ENCODE measurements at places on chromosomes 12 and 14.

- DNase-seq = no peak
Observed at GRCh38 chr12:953776-954175, 4.3 kb upstream of the RAD52 start.

- DNase-seq = no peak
Observed at GRCh38 chr14:35405304-35405996, 901 bp upstream of the NFKBIA start.

GRCh38 chr14:58987591-58987990 lies 200.9 kb upstream of the DAAM1 start:
- no peak for DNase-seq

GRCh38 chr12:3655328-3655900 lies 97.5 kb downstream of the CRACR2A start:
- no peak for DNase-seq

DNA sequence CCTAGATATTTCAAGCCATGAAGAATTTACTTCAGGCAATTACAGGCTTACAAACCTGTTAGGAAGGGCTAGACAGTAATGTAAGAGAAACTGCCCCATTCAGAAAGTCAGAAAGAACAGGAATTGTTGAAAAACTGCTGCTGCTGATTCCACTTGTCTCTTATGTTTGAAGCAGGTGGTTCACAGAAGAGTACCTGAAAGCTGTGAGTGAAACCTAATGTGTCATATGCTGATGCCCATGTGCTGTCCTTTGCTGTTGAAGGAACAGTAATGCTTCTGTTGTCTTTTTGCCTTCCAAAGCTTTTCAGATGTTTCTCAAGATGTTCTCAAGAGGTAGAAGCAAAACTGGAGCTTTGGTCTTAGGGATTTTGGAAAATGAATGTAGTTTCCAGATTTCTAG lies 39.0 kb downstream of the MNAT1 start:
- DNase-seq = no peak

- DNase-seq = no peak
Observed at GRCh38 chr14:35963209-35963608, 137.1 kb downstream of the BRMS1L start.

DNA sequence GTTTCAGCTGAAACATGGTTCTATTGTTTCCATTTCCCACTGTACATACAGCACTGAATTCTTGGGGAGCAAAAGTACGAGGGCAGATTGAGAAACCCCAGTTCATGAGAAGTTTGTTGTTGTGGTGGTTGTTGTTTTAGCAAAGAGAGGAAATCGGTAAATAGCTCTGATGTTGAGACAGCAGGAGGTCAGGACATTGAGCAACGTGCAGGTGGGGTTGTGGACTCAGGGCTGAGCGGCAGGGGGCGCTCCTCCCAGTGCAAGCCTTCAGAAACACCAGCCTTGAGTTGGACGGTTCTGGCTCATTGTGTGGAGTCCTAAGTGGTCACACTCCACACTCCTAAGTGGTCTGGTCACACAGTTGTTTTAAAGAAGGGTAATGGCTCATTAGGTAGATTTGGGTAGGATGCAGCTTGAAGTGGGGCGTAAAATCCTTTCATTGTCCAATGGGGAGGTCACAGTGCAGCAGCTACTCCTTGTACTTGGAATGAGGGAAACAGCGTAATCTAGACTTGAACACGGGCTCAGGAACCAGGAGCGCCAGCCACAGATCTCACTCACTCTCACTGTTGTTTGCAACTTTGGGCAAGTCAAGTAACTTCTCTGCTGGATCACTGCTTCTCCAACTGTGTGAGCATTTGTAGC lies 14.5 kb upstream of the PWP1 start:
- DNase-seq = no peak

DNA sequence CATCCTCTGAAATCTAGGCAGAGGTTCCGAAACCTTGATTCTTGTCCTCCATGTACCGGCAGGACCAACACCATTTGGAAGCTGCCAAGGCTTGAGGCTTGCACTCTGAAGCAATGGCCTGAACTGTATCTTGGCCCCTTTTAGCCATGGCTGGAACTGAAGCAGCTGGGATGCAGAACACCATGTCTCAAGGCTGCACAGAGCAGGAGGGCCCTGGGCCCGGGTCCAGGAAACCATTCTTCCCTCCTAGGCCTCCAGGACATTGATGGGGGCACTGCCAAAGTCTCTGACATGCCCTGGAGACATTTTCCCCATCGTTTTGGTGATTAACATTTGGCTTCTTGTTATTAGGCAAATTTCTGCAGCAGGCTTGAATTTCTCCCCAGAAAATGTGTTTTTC lies 198.7 kb downstream of the EFCAB11 start:
- DNase-seq = no peak

DNA sequence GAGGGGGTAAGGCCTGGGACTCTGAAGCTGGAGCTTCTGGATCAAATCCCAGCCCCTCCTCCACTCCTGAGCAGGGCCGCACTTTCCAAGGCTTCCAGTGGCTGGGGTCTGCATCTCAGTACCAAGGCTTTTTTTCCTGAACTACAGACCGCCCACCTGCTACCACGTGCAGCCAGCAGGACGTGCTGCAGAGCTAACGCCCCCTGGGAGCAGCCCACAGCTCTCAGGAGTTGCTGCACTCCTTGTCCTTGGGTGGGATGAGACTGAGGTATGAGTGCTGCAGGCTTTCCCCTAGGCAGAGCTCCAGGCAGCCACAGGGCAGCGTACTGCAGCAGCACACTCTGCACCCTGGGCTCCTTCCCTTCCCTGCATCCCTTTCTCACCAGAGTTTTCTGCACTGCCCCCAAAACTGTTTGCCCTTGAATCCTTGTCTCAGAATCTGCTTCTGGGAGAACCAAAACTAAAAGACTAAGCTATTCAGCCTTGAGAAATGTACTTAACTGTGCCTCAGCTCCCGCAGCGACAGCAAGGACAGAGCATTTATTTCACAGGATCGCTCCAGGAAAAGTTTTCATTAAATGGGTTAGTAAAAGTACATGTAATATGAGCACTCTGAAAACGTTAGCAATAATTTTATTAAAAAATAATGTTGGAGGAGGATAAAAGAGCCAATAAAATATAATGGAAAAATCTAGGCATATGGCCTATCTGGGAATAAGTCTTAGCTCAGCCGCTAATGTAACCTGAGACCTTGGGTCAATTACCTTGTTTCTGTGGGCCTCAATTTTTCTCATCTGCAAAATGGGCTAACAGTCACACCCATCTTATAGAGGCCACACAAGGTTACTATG lies 25.5 kb downstream of the RBM19 start:
- no peak for DNase-seq

DNA sequence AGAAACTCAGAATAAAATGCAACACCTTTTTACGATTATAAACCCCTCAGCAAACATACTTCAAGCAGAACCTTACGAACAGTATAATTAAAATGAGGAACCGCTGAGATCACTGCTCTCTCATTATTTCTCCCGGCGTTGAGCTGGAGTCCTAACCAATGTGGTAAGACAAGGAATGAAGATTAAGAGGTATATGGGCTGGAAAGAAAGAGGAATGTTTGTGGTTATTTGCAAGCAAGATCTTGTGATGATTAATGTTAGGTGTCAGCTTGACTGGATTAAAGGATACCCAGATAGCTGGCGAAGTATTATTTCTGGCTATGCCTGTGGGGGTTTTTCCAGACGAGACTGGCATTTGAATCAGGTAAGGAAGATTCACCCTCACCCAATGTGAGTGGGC lies 10.3 kb upstream of the ZNF84 start:
- DNase-seq = no peak

DNA sequence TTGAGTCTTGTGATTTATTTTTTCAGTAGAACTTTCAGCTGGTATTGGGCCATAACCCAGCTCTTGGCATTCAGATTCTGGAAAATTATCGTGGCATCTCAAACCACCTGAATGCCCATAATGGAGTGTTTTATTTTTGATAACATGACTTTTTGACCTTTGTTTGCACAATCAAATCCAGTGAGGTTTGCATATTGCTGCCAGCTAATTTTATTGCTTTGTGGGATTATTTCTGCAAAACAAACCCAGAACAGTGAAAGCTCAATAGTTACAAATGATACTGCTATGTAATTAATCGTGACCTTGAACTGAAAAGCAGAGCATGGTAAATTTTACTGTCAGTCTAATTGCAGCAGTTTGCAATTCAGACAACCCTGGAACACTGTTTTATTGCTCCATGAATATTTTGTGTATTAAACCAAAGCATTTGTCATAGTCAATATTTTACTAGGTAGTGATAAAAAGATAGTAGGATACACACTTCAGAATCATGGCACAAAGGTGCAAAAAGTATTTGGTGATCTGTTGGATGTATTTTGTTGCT lies 255.2 kb upstream of the NAV3 start:
- DNase-seq = no peak

- DNase-seq = no peak
Observed at GRCh38 chr12:16198884-16199283, 78.6 kb downstream of the SLC15A5 start.

- no peak for DNase-seq
Observed at GRCh38 chr14:59297071-59297776, 108.8 kb downstream of the DAAM1 start.

GRCh38 chr12:14403711-14404196 lies 38.3 kb downstream of the ATF7IP start:
- no peak for DNase-seq

DNA sequence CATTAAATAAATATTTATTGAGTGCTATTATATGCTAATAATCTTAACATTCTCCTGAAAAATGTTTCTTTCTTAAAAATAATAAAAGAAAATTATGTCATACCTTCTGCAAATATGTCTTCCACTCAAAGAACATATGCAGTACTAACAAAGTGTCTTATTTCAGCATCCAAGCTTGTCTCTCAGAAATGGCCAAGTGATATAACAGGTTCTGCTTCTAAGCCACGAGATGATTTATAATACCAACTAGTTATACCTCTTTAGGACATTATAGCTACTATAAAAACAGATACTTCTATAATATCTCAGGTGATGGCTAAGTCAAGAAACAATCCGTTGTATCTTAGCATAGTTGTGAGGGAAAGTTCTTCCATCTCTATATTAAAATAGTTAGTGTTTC lies 128.1 kb upstream of the ARID2 start:
- no peak for DNase-seq

- DNase-seq = no peak
Observed at GRCh38 chr12:28570811-28571210, 380.6 kb downstream of the CCDC91 start.

DNA sequence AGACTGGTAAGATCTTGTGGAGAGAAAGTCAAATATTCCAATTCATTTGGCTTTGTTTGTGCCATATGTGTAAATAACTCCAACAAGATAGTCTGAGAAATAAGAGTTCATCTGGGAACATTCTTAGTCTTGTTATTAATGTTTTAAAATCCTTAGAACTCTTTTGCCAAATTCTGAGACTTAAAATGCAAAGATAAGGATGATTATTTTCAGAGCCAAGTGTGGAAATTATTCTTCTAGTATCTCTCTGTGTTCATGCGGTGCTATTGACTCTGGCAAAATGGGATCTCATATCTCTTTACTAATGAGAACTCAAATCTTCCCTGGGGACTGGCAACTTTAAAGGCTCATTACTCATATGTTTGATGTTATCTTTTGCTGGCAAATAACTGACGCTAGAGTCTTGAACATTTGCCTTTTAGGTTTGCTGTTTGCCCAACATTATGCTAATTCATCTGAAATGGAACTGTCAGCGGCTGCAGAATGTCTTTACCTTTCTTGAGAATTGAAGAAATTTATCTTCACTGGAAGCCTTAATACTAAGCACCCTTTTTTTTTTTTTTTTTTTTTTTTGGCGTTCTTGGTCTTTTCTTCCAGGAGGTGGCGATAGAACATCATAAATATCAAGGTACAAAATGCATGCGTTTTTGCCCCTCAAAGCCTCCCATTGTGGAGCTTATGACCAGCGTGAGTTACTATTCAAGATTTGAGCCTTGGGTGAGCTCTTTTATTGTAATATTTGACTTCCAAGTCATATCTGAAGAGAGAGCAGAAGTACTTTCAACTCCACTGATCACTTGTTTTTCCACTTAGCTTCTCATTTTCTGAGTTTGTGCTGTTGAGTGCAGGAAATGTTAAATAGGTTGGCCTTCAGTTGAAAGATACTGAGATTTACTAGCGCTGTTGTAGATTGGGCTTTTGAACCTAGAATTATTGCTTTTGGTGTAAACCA lies 86.5 kb downstream of the CAND1 start:
- no peak for DNase-seq
